ENCODE measurements at places on chromosomes 7 and 10.

DNA sequence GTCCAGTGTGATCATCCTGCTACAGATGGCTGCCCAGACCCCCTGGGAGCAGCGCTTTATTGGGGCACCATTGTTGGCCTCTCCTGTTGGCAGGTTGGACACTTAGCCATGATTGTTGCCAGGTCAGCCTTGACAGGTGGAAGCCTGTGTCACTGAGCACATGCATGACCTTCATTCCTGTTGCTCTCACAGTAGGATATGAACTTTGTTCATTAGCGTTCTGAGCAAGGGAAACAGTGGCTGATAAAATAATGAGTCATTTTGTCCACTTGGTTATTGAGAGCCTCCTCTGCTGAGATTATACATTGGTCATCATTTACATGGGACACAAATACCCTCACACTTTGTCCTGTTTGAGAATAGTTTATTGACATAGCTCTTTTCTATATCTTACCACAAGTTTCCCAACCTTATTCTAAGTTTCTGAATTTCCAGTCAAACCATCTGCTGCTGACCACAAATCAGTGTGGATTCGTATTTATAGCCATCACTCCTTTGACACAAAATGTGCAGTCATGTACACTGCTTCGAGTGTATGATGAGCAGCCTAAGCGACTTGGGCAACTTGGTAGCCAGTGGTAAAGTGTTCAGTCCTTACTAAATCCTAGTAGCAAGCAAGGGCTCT is 102.6 kb downstream of the TPST1 start:
- peak; percentile 93 for DNase-seq

DNA sequence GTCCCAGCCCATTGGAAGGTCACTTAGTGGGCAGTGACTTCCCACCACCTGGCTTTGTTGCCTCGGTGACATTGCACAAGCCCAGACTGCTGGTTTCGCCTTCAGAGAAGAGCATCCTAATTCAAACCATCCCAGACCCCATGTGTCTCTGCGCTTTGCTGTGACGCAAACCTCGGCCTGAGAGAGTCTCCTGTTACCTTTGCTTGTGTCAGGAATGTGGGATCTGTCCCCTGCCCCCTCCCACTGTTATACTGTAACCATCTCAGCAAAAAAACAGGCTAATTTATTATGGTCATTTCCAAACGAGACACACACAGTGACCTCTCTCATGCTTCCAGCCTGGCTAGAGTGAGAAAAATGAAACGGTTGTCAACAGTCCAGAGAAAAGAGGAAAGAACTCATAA is 25.0 kb upstream of the AQP1 start:
- DNase-seq: no peak

DNA sequence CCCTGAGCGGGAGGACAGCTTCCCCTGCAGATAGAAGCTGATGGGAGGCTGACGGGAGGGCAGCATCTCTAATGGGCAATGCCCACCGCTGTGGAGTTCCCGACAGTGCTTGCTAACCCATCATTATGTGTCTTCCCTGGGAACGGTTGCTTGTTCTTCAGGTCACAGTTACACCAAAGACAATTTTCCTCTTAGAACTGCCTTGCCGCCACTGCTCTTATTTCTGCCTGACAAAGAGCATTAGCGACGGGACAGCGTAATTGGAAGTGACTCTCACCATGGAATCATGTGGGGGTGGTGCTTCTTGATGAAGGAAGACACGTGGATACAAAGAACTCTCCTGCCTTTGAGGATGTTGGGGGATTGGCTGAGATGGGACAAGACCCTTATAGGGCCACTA is 81.3 kb upstream of the NPS start:
- DNase-seq: no peak

DNA sequence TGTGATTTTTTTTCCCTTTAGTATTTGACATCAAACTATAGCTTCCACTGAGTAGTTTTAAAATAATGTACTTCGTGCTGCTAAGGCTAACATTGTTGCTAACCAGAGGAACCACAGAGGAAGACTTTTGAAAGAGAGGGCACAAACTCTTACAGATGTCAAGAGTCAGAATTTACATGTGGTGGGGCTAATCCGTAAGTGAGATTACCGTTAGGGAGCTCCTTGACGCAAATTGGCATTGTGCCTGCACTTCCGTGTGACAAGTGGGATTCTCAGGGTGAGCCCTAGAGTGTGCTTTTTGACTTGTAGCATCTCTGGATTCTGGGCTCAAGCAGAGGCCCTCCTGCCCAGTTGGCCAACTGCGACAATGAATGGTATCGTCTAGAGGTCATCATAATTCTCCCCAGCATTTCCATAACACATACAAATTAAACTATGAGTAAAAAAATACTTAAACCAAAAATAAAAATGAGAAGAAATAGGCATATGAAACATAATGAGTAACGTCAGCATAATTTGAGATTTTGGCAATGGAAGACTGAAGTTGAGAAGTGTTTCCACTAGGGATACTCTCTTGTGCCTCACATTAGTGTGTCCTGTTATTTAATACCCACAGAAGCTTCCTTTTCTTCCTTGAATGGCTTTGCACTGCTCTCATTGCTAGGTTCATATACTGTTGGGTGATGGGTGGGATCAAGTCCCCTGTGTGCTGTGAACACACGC is 164.0 kb downstream of the SDK1 start:
- DNase-seq: no peak

DNA sequence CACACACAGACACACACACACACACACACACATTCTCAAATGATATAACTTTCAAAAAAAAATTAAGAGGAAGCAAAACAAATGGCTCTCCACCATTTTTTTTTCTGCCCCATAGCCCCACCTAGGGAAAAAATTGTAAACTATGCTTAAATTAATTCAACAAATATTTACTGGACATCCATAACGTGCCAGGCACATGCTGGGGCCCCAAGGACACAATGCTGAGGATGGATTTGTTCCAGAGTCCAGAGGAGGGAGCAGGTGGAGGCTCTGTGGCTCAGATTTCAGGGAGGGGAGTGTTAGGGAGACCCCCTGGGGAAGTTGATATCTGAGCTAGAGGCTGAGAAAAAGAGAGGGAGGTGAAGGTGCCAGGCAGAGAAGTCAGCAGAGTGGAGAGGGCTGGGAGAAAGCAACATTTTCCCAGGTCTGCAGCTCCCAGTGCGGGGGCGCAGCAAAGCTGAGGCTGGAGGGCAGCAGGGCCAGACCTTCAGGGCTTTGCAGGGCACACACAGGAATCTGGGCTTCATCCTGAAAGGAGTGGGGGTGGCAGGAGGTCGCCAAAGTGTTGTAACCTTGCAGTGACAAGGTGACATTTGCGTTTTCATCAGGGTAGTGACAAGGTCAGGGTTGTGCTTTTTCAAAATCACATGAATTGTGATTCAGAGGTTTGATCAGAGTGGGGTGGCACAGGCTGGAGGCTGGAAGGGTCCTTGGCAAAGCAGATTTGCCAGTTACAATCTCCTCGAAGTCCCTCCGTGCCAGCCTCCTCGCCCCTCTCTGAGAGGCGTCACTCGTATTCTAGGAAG is 261.6 kb downstream of the WDR11 start:
- no peak for DNase-seq

- DNase-seq: no peak
These were observed 16.6 kb upstream of the FAM170B start for GRCh38 chr10:49150426-49150825.

DNA sequence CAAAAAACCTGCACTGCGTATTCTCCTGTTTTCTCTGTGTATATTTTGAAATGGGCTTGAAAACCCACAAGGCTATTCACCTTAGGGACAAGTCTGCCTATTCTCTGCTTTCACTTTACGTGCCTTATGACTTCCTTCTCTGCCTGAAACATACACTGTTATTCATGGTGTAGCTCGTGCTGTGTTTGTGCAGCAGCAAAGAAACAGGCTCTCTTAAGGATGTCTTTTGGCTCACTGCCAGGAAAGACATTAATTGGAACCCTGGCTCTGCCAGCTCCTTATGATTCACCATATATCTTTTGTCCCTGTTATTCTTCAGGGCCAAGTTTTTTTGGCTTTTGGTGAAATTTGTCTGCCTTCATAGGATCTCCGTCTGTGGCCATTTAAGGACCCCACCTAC is 92.4 kb downstream of the TMEM106B start:
- DNase-seq: peak; percentile 29

DNA sequence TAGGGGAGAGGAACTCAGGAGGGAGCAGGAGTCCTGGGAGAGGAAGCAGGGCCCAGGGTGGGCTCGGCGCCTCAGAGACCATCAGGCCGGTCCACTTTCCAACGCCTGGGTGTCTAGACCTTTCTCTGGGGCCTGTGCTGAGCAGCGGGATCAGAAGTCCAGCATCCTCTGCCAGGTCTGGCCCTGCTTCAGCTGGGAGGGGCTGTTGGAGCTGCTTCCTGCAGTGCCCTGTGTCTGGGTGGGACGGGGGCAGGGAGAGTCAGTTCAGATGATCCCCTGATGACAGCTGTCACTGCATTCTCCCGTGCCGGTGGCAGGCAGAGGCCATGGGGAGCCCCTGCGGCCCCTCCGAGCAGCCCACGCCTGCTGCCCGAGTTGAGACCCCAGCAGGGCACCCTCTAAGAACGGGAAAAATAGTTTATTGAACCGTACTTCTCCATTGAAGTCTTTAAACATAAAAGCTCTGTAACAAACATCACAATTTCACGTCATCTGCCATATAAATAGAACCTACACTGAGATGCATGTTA is 23.3 kb downstream of the AP5Z1 start:
- no peak for DNase-seq

GRCh38 chr7:70738151-70738885 is 393.6 kb upstream of the GALNT17 start:
- DNase-seq: no peak

- DNase-seq: no peak
These were observed 134.9 kb upstream of the ANK3 start for GRCh38 chr10:60524541-60524940.

- DNase-seq: no peak
These were observed 93.2 kb downstream of the AKR1D1 start for GRCh38 chr7:138169441-138169851.

DNA sequence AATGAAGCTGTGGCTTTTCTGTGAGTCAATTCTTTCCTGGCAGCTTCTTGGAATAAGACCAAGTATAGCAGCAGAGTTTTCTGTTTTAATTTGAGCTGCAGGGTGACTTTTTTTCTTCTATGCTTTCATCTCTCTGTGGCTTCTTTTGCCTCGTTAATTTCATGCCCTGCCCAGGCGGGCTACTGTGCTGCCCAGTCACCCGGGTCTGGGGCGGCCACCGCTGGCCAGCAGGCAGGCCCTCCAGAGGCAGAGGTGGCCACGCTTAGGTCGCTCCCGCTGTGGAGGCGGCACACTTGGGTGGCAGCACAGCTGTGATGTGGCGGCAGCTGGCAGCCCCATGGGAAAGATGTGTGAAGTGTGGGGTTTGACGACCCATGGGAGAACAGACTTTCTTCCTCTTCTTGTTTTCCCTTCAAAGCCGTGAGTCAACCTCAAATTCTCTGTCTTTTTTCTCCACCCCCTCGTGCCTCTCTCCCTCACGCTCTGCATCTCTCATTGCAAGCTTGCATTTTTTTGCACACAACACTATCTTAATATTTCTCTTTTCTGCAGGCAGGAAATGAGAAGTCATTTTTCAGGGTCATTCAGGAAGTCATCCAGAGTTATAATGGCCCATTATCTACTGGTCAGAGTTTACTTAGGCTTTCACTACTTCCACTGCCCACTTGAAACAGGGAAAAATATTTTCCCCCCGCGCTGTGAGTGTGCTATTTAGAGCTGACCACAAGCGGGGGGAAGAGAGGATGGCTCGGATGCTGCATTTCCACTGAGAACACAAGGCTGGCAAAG is 67.8 kb downstream of the EGFR start:
- peak; percentile 41 for DNase-seq

- DNase-seq: no peak
These were observed at the start of gene TRPV6 for GRCh38 chr7:142885311-142886230. TRPV6 (minus strand) TSS chr7:142885745.

- DNase-seq: peak; percentile 80
These were observed 179.2 kb upstream of the CDCA7L start for GRCh38 chr7:22124941-22125340.

DNA sequence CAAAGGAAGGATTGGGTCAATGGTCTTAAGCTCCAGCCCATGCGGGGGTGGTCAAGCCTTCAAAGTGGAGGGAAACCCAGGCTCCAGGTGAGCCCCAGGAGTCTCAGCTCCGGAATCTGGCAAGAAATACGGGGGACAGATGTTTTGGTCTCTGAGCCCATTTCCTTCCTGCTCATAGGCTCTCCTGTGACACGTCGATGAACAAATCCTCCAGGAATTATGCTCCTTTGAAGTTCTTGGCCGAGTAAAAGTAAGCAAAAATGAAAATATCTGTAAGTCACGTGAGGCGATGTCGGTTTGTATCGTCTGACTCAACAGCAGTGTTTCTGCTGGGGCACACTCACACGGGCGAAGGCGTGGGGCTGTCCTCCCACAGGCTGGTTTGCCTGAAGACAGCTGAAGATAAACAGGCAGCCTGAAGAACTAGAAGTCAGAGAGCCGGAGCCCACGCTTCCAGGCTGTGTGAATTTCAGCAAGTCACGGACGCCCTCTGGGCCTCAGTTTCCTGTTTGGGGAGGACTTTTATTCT is 52.6 kb upstream of the SMNDC1 start:
- peak; percentile 76 for DNase-seq

DNA sequence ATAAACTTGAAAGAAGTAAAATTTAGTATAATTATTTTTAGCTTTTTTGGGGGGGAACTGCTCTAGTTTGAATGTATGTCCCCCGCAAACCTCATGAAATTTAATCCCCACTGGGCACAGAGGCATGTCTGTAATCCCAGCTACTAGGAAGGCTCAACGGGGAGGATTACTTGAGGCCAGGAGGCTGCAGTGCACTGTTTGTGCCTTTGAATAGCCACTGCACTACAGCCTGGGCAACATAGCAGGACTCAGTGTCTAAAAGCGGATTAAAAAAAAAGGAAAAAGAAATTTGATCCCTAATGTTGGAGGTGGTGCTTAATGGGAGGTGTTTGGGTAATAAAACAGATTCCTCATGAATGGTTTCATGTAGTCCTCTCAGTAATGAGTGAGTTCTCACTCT is 43.1 kb upstream of the PHF14 start:
- DNase-seq: no peak
